Cardiac muscle cell (in vitro differentiated cells and primary cell): ENCODE measurements at places on chromosomes 2 and 18. TPM values are rescaled to one million over a fixed set of nuclear protein-coding genes. Genes with fewer than 3 reads are reported as not detected.

The GAREM2 gene
- 0.84 and 2.8 TPM in 2 replicates for polyA plus RNA-seq

The IL36G gene
- polyA plus RNA-seq, result not detected in 2 replicates

The CHRND gene
- polyA plus RNA-seq, result 0.05 TPM in 1 of 2 replicates, not detected in the other

The ADD2 gene
- polyA plus RNA-seq, result 4.7 and 18.5 TPM in 2 replicates

The ETAA1 gene
- 8.9 and 14.2 TPM in 2 replicates for polyA plus RNA-seq

The COPS7B gene
- polyA plus RNA-seq, result 57.6 and 68.0 TPM in 2 replicates

The KATNAL2 gene
- polyA plus RNA-seq, result 11.3 and 15.7 TPM in 2 replicates

The WDR35 gene
- 4.8 and 6.7 TPM in 2 replicates for polyA plus RNA-seq

The POTEJ gene
- 0.59 and 0.70 TPM in 2 replicates for polyA plus RNA-seq

The MEX3C gene
- 14.4 and 23.0 TPM in 2 replicates for polyA plus RNA-seq

The POU3F3 gene
- polyA plus RNA-seq, result not detected in 2 replicates

The PPM1B gene
- polyA plus RNA-seq, result 54.8 and 74.0 TPM in 2 replicates

The CYP27C1 gene
- polyA plus RNA-seq, result 3.4 and 3.6 TPM in 2 replicates

The CD28 gene
- polyA plus RNA-seq, result not detected in 2 replicates

The ADRA2B gene
- polyA plus RNA-seq, result 28.5 and 50.8 TPM in 2 replicates

The CCDC93 gene
- polyA plus RNA-seq, result 16.9 and 17.0 TPM in 2 replicates

The INPP5D gene
- polyA plus RNA-seq, result 1.7 and 4.5 TPM in 2 replicates

The ZNF385B gene
- polyA plus RNA-seq, result 8.2 TPM in 2 replicates

The ELMOD3 gene
- polyA plus RNA-seq, result 23.5 and 30.1 TPM in 2 replicates

The CYP26B1 gene
- 0.65 and 1.2 TPM in 2 replicates for polyA plus RNA-seq

The KCMF1 gene
- 47.8 and 62.6 TPM in 2 replicates for polyA plus RNA-seq

The SMIM21 gene
- not detected in 2 replicates for polyA plus RNA-seq

The CYP20A1 gene
- polyA plus RNA-seq, result 12.8 and 15.9 TPM in 2 replicates

The KIAA1328 gene
- polyA plus RNA-seq, result 3.8 and 6.3 TPM in 2 replicates

The CNGA3 gene
- not detected in 2 replicates for polyA plus RNA-seq

The EVA1A gene
- 0.57 and 0.59 TPM in 2 replicates for polyA plus RNA-seq

The KCNG3 gene
- 0.20 TPM in 1 of 2 replicates, not detected in the other for polyA plus RNA-seq

The CAPN14 gene
- polyA plus RNA-seq, result not detected in 2 replicates

The UCN gene
- 3.2 and 5.8 TPM in 2 replicates for polyA plus RNA-seq

The GDF7 gene
- polyA plus RNA-seq, result 0.05 and 0.09 TPM in 2 replicates

The PARD6G gene
- 4.9 and 8.0 TPM in 2 replicates for polyA plus RNA-seq

The FAM110C gene
- 0.60 and 0.85 TPM in 2 replicates for polyA plus RNA-seq

The TRABD2A gene
- not detected in 2 replicates for polyA plus RNA-seq

The POTEI gene
- polyA plus RNA-seq, result 2.0 and 2.4 TPM in 2 replicates

The ATIC gene
- polyA plus RNA-seq, result 83.7 and 120 TPM in 2 replicates

The GRHL1 gene
- polyA plus RNA-seq, result 0.92 TPM in 1 of 2 replicates, not detected in the other

The CAVIN2 gene
- 0.87 and 1.0 TPM in 2 replicates for polyA plus RNA-seq
